ENCODE measurements at places on chromosomes 1 and 21. TPM values are rescaled to one million over a fixed set of nuclear protein-coding genes. Genes with fewer than 3 reads are reported as not detected.

- DNase-seq = no peak
Measured at GRCh38 chr1:50179639-50180038, 70.9 kb downstream of the ELAVL4 start.

DNA sequence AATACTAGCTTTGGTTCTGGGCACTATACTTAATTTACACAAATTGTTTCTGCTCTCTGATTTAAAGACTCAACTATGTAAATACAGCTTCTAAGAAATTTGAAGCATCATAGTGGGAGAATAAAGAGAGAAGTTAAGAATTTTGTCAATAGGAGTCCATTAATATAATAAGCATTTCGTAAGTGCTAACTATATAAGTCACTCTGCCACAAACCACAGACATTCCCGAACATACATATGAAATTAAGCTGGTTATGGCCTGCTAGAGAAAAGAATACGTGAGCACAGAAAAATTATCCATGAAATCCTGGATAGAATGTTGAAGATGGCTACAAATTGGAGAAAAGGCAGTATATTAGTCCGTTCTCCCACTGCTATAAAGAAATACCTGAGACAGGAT lies 526.2 kb downstream of the MRPL39 start:
- DNase-seq = no peak

DNA sequence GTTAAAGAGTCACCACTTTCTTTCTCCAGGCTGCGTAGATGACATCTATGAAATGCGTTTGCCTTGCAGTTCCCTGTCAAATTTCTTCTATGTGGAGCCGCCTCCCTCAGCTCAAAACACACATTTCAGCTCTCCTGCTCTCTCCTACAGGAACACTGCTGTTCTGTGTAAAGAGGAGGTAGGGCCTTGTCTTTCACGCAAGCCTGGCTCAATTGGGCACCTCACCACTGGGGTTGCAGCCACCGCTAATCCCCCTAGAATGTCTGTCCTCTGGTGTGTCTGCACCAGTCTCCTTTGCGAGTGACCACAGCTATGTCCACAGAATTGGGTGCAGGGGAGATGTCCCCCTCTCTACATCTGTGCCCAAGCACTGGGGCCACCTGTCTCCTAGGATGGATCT lies 31.8 kb upstream of the CFHR4 start:
- DNase-seq = no peak

GRCh38 chr1:42186152-42186551 lies 21.6 kb upstream of the GUCA2A start:
- DNase-seq = no peak

DNA sequence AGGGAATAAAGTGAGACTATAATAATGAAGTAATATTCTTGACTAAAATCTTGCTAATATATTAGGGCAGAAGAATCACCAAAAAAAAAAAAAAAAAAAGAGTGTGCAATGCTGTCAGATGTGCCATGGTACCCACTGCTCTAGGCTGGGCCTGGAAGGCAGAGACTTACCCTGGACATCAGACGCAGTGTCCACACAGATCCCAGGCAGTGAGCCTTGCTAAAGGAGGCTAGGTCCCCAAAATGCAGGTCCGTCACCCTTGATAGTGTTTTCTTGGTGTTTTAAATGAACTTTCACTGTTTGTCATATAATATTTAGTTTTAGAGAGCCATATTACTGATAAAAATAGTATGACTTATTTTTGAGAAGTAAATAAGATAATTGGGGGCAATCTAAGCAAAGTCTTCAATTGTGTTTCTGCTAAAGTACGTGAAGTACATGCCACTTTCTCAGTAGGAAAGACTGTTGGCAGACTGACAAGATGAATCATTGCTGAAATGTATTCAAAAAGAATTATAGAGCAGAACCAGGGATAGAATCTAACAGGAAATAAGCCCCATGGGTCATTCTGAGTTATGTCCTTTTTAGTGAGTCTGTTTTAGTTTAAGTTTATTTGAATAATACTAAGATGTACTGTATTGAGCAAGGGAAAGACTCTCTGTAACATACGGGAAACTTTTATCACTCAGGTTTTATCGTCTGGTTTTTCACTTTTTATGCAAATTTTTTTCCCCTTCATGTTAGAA lies 74.6 kb upstream of the PDC start:
- peak; percentile 68 for DNase-seq

DNA sequence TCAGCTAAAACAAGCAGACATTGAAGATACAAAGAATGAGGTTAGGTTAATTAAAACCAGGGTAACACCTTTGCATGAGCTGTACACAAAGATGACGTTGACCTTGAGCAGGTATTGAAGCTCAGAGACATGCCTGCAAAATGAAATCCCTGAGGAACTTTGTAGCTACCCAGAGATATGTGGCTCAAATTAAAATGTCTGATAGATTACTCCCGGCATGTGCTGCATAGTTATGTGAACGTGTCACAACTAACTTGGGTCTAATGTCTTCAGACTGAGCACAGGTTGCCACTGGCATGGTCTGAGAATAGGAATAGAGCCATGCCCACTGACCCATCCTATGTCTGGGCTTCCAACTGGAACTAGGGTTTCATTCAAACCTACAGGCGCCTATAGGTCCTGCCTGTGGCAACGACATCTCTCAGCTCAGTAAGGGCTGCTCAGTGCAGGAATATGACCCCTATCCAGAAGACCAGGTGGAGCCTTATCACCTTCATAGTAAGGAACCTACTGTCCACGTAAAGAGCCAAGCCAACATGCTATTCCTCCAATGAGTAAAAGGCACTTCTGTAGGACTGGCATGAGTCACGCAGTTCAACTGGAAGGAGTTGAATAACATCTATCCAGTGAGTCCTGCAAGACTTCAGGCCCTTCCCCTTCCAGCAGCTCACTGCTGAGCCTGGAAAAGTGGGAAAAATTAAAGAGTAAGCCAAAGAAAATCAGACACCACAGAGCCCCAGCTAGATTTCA lies 60.7 kb downstream of the PRKAB2 start:
- DNase-seq = no peak

DNA sequence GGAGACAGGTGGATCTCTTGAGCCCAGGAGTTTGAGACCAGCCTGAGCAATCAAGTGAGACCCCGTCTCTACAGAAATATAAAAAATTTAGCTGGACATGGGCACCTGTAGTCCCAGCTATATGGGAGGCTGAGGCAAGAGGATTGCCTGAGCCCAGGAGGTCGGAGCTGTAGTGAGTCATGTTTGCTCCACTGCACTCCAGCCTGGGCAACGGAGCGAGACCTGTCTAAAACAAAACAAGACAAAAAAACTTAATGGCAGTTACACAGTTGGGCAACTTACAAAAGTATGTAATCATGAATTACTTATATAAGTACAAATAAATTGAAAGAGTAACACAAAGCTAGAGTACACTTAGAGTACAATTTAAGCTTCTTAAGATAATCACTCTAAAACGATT lies 25.2 kb downstream of the RC3H1 start:
- no peak for DNase-seq

DNA sequence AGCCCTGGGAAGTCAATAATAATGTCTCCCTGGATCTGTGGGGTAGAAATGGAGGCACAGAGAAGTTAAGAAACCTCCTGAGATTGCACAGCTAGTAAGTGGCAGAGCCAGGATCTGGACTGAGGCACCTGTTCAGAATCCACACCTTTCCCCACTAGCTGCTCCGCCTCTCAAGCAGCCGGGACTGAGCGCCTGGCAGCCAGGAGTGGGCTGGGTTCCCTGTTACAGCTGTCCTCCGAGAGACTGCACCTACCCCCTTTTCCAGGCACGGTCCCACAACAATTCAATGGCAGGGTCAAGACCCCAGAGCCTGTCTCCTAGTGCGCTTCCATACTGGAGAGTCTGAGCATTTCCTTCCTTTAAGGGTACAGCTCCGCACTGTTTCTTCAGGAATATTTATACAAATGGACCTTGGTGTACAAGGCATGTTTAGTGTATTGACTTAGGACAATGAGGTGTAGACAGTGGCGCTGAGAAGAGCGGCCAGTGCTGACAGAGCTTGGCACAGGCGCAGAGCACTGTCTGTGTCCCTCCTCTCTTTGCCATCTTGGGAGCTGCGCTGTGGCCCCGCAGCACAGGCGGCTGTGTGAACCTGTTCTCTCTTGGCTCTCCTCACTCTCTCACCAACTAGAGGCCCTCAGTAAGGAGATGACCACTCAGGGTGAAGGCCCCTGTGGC lies 24.4 kb downstream of the GRHL3 start:
- DNase-seq = no peak

- DNase-seq = no peak
Measured at GRCh38 chr21:42970946-42971653, 3.3 kb upstream of the PKNOX1 start.

- DNase-seq = peak; percentile 72
Measured at GRCh38 chr1:102833151-102833550, 275.2 kb downstream of the COL11A1 start.

- DNase-seq = no peak
Measured at GRCh38 chr1:100794748-100795645, 75.5 kb downstream of the VCAM1 start.

DNA sequence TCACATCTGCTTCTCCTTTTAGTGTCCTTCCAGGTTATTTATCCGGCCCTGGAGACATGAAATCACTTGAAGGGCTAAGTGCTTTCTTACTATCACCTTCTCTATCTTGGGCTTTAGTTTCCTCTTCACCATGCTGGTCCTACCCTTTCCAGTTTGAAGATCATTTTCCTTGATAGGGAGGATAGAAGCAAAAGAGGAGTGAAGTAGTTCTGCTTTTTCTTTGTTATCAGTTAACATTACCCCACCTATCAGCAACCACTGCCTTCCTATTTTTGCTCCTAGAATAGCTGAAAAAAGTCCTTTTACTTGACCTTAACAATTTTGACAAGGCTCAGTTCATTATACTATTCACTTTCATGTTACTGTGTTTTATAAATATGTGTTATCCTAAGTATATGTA lies 19.4 kb downstream of the RGL1 start:
- DNase-seq = no peak

DNA sequence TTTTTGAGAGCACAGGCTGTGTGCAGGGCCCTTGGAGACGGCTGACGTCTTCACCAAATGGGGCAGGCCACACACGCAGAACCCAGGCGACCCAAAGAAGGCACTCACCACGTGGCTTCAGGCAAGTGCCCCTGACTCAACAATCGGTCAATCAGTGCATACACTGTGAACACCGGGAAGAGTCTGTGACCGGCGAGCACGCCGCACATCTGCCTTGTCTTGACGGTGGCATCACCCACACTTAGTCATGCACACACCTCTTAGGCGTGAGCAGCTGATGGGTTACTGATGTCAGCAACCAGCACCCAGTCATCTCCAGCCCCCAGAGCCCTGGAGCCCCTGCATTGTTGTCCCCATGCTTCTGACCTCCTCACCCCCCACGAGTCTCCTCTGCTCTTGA lies 4.9 kb upstream of the LRRC3 start:
- DNase-seq = no peak

DNA sequence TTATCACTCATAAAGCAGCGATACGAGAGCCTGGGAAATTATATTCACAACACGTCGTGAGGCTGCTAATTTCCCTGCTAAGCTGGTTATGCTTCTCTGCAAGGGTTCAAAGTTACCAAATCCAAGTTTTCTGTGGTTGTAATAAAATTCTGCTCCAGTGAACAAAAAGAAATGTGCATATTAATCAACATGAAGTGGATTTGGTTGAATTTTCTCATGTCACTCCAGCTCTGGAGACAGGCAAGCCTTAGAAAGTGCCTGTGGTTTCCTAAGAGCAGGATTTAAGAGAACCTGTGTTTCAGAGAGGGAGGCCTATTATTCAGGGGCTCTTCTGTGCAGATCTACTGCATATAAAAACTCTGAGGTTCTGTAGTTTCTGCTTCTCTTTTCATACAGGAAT lies 87.5 kb downstream of the WLS start:
- no peak for DNase-seq

- no peak for DNase-seq
Measured at GRCh38 chr1:20485527-20486456, at the start of gene CAMK2N1. TSS of gene CAMK2N1 (minus strand) at chr1:20486210. CDS start at chr1:20485379, 831 bp downstream.

- DNase-seq = no peak
Measured at GRCh38 chr1:64976361-64976760, 10.0 kb upstream of the JAK1 start.

- DNase-seq = peak; percentile 47
Measured at GRCh38 chr1:75203415-75204277, 69.5 kb downstream of the LHX8 start.

GRCh38 chr21:31727181-31727580 lies 4.7 kb downstream of the SCAF4 start:
- no peak for DNase-seq

DNA sequence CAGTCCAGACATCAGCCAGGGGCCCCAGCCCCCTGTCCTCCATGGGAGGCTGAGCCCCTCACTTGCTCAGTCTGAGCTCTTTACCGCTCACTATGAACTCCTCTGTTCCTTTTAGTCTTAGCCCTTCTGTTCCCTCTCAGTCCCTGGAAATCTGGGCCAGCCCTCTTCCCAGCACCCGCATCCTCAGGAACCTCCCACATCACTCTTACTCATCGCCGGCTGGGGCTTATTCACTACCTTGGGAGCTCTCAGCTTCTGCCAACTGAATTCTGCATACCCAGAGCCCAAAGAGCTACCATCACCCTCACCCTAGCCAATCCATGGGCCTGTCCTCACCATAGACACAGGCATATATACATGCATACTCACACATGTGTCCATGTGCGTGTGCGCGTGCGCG lies 11.5 kb downstream of the KNCN start:
- peak; percentile 70 for DNase-seq

DNA sequence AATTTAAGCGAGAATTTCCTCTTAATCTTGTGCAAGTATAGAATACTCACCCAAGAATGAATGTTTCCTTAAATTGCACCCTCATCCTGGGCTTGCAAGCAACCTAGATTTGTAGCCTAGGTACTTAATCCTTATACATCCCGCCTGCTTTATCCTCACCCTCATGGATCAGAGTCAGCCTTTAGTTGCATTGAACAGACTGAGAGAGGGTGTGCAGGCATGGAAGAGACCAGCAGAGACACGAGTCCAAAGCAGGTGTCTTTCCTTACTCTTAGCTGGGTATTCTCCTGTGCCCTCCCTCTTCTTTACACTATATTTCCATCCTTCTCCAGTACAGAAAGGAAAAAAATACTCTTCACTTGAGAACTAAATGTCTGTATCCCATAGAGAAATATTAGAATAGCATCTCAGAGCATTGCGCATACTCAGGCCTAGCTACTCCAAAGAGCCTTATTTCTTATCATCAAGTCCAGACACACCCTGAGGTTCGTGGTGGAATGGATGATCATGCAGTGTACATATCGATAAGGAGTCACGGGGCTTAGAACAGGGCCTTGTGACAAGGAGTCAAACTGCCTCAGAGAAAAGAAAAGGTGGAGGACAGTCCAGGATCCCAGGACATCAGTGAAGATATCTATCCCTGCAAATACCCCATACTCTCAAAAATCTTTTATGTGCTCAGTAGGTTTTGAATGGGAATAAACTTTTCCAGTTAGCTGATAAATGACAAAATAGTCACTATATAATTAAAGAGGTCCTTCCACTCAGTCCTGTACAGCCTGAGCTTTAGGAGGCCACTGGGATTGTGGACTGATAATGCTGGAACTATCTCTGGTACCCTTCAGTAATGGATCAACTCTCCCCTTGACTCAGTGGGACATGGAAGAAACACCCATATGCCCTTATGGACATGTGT lies 297.9 kb downstream of the GRIK1 start:
- no peak for DNase-seq

Gene OR2T35
- not detected for total RNA-seq

Gene SIPA1L2
- total RNA-seq = 1.2 TPM

Gene OR2M3
- not detected for total RNA-seq

Gene PIGP
- 21.9 TPM for total RNA-seq

Gene CADM3
- not detected for total RNA-seq

Gene CD48
- total RNA-seq = not detected

Gene ARHGEF10L
- 4.7 TPM for total RNA-seq

Gene FBLIM1
- 127 TPM for total RNA-seq

All from foreskin keratinocyte (primary cell).